ENCODE measurements at places on chromosomes 4 and X. TPM values are rescaled to one million over a fixed set of nuclear protein-coding genes. Genes with fewer than 3 reads are reported as not detected.

Gene SPANXB1
- total RNA-seq, result not detected

Gene PAK3
- total RNA-seq, result 1.1 TPM

Gene CCDC160
- total RNA-seq, result not detected

Gene NALF2
- 0.69 TPM for total RNA-seq

Gene SLC38A5
- 64.8 TPM for total RNA-seq

Gene MAGEC3
- total RNA-seq, result not detected

Gene GLOD5
- total RNA-seq, result not detected

Gene SUPT20HL2
- not detected for total RNA-seq

Gene MAP3K15
- total RNA-seq, result 0.70 TPM
